ENCODE measurements at places on chromosomes 7 and 10. TPM values are rescaled to one million over a fixed set of nuclear protein-coding genes. Genes with fewer than 3 reads are reported as not detected.
A peak's percentile ranks its signal among the peaks of the same experiment; 100 is the strongest.

The GRM8 gene
- polyA plus RNA-seq = 8.7 TPM

The UNC5B gene
- 51.1 TPM for polyA plus RNA-seq

The ANKRD61 gene
- 0.61 TPM for polyA plus RNA-seq

- DNase-seq = no peak
These were observed 1.6 kb downstream of the LMOD2 start for GRCh38 chr7:123657304-123657685.

- DNase-seq = no peak
These were observed 91.9 kb downstream of the CSTF2T start for GRCh38 chr10:51607463-51607835.

GRCh38 chr7:144452064-144452463 is 48.6 kb upstream of the NOBOX start:
- no peak for DNase-seq

DNA sequence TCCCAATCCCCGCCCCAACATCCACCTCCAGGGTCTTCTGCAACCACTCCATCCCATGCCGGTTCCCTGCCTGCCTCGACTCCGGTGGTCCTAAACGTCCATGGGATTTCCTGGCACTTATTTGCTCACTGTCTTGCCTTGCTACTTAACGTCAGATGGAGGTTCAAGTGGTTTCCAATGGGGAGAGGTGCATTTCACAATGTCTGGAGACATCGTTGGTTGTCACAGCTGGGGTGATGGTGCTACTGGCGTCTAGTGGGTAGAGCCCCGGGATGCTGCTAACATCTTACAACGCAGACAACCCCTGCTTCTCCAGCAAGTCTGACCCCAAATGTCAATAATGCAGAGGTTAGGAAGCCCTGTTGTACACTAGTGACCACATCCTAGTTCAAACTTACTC is 82.9 kb upstream of the ANLN start:
- no peak for DNase-seq

The LLCFC1 gene
- not detected for polyA plus RNA-seq

The NXPH1 gene
- not detected for polyA plus RNA-seq

The SPDYE2 gene
- 3.4 TPM for polyA plus RNA-seq

The MYL10 gene
- polyA plus RNA-seq = 0.32 TPM

The FAM25A gene
- not detected for polyA plus RNA-seq

- DNase-seq = peak; percentile 13
These were observed 122.7 kb upstream of the PRSS1 start for GRCh38 chr7:142626420-142627035.

The CPN1 gene
- 2.0 TPM for polyA plus RNA-seq

GRCh38 chr10:123421461-123421860 is 244.7 kb upstream of the GPR26 start:
- DNase-seq = no peak

DNA sequence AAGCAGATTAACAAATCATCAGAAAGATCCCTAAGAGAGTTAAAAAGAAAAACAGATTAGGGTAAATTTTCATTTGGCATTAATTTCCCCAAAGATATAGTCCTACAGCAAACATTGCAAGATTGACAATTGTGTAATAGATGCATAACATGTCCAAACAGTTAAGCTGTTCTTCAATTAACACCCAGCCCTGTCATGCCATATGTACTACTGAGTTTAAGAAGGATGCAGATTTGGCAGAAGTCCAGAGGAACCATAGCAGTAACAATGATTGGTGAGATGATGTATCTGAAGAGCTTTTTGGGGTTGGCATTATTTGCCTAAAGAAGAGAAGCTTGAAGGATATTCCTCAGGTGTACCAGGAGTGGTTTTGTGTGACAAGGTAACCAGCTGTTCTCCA is 287.6 kb downstream of the LRMDA start:
- DNase-seq = no peak

The PAX4 gene
- polyA plus RNA-seq = not detected

DNA sequence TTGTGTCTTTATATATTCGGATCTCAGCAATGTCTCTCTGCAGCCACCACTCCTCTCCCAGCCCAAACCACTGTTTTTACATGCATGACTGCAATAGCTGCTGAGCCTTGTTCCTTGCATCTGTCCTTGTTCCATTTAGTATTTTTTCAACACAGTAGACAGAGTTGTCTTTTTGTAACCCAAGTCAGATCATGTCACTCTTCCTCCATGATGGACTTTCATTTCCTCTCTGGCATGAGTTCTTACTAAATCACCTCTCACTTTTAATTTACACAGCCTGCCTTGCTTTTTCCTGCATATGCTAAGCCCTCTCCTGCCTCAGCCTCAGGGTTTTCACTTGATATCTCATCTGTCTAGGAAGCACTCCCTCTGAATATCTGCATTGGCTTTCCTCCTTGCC is 353.2 kb downstream of the HGF start:
- DNase-seq = no peak

GRCh38 chr10:14032406-14032998 is 298.2 kb downstream of the FRMD4A start:
- DNase-seq = no peak

The TAC1 gene
- 1.1 TPM for polyA plus RNA-seq

DNA sequence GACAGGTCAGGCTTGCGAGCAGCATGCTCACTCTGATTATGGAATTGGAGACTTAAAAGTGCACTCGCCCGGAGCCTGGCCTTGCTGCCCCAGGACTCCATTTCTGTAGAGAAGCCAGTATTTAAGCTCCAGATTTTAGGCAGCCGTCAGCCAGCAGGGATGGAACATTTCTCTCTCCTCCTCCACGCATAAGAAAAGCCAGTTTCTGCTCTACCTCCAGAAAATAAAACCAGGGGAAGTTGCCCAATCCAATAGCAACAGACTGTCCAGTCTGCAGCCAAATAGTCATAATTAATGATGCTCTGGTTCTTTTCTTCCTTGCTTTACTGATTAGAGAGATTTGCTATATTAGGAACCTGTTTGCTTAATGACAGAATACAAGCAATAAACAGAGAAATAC is 203.2 kb downstream of the GFRA1 start:
- DNase-seq = no peak

DNA sequence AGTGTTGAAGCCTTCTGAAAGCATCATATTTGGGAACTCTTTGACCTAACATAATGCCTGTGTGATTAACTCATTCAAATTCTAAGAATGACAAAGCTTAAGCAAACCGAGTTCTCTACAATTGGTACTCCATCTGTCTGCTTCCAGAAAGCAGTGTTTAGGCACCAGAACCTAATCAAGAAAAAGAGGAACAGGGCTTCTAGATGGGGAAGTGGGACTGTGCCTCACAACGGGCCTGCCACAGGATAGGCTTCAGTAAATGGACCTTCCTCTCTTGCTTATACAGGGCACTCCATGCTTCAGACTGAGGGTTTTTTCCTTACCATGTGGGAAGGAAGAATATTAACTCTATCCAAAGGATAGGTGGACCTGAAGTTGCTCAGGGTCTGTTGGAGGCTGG is 808.1 kb downstream of the XPNPEP1 start:
- no peak for DNase-seq

DNA sequence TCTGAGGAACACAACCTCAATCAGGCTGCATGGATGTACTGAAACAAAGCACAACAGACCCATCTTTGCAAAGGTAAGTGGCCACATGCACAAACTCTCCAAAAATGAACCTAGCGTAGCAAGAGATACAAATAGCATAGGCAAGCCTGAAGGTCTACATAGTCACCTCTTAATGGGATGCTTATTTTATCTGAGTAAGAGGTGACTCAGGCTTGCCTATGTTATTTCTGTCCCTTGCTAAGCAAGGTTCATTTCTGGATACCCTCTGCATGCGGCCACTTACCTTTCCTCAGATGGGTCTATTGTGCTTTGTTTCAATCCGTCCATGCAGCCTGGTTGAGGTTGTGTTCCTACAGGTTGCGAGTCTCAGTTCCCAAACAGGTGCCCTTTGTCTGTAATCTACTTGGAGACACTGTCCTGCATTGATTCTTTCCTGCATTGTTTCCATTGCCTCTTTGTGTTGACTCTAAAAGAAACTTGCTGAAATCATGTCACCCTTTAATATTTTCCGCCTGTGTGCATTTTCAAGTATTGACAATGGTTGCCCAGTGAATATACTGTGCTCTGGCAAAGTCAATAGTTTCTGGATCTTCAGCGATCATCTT is 291.8 kb upstream of the LYZL1 start:
- no peak for DNase-seq

- no peak for DNase-seq
These were observed 232.2 kb upstream of the TEX47 start for GRCh38 chr7:89027781-89028180.

GRCh38 chr10:20811131-20811530 is 86.0 kb downstream of the NEBL start:
- peak; percentile 1 for DNase-seq

DNA sequence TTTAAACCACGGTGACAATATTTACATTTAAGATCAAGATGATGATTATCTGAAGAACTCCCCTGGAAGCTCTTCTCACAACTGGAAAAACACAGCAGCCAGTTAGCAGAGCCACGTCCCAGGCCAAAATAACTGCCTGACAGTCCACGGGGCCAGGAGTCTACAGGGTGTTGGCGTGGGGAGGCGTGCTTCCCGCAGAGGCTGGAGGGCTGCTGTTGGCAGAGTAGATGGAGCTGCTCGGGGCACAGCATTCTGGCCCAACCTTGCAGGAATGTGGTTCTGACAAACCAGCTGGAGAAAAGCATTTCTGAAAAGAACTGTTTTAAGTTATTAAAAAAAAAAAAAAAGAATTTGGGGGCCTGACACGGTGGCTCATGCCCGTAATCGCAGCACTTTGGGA is 177.9 kb downstream of the EBF3 start:
- no peak for DNase-seq

GRCh38 chr7:88339195-88339922 is 32.7 kb upstream of the STEAP4 start:
- DNase-seq = no peak

- DNase-seq = no peak
These were observed 103.9 kb upstream of the LEP start for GRCh38 chr7:128137181-128137580.

- DNase-seq = no peak
These were observed 18.1 kb downstream of the CCDC126 start for GRCh38 chr7:23615331-23615730.

GRCh38 chr10:107409522-107409921 is 245.0 kb upstream of the SORCS1 start:
- DNase-seq = peak; percentile 13

GRCh38 chr7:66321283-66321682 is 116.1 kb downstream of the TPST1 start:
- no peak for DNase-seq

The TMEM254 gene
- polyA plus RNA-seq = 57.1 TPM

GRCh38 chr10:98259606-98260315 is 8.2 kb downstream of the LOXL4 start:
- DNase-seq = no peak

DNA sequence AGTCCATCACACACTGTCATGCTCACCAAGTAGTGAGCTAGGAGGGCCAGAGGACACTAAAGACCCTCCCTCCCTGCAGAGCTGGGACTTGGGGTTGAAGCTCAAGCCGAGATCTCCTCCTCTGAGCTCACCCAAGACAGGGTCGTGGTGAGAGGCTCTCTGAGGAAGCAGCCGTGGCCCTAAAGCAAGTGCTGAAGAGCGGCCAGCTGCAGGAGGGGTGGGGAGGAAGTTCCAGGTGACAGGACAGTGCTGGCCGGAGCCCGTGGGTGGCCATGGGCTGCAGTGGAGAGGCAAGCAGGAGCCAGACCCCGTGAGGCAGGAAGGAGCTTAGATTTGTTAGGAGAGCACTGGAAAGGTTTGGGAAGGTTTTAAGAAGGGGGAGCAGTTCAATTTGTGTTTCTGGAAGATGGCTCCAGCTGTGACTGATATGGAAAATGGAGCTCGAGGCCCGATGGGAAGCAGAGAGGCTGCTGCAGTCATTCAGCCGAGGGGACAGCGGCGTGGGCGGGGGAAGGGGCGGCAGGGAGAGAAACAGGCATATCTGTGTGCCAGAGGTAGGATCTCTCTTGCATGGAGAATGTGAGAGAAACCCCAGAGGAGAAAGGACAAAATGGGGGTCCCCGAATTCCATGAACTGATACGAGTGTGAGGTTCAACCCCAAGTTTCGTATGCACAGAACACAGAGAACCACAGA is 26.9 kb upstream of the DNAAF5 start:
- no peak for DNase-seq

- no peak for DNase-seq
These were observed 78.7 kb upstream of the PDK4 start for GRCh38 chr7:95675016-95675415.

The CNNM1 gene
- 1.9 TPM for polyA plus RNA-seq

GRCh38 chr10:57014758-57015157 is 653.7 kb upstream of the ZWINT start:
- no peak for DNase-seq

DNA sequence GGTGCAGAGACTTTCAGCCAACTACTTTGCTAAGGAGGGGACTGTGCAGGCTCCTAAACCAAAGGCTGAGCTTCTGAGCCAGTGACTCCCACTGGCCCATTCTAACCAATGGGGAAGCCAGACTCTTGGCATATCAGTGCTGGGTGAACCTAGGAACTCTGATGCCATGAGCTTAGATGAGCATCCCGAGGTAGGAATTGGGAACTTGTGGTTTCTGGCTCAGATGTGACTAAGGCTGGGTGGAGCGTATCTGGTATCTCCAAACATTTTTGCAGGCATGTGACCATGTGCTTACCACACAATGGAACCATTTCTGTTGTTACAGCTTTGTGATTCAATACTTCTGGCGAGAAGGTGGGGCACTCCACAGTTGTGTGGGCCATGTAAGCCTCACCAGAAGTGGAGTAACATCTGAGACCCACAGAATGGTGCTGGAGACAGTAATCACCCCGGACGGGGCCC is 2.5 kb upstream of the AVPI1 start:
- no peak for DNase-seq

DNA sequence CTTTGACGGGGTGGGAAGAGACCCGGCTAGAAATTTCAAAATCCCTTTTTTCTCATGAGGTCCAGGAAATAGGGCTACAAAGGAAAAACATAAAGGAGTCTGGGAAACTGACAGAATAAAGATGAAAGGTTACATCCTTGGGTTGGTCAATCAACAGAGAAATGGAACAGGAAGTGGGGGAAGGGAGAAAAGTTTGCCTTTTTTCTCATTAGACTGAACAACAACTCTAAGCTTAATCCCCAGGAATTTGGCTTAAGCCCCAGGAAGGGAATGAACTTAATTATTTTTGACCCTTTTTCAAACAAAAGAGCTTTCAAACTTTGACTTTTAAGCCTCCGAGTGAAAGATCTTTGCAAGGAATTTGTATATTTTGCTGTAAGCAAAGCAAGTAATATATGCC is 32.7 kb downstream of the LGI1 start:
- no peak for DNase-seq

DNA sequence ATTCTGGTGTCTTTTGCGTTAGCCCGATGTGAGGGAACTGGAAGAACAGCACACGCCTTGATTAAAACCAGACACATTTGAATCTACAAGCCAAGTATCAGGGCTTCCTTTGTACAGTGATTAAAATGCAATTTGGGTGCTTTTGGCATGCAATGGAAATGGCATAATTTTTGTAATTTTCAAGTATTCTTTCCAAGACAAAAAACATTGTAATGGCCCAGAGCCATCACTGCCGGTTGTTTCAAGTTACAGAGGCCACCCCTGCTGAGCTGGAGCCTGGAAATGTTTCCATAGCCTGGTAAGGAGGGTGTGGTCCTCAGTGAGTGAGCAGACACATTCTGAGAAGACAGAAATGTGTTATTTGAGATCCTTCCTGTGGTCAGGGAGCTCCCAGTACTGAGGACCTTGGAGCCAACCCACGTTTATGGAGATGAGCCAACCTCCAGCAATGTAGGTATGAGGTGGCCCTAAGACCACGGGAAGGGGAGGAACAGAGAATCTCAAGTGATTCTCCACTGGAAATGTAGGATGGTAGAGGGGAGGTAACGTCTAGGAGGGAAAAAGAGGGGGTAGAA is 20.9 kb downstream of the TEX36 start:
- no peak for DNase-seq

Measured in right renal pelvis (tissue), 4 donors.